ENCODE measurements at places on chromosomes 2 and 18.
A peak's percentile ranks its signal among the peaks of the same experiment; 100 is the strongest.

- no peak for DNase-seq
Observed at GRCh38 chr18:57575542-57575941, 11.0 kb downstream of the FECH start.

DNA sequence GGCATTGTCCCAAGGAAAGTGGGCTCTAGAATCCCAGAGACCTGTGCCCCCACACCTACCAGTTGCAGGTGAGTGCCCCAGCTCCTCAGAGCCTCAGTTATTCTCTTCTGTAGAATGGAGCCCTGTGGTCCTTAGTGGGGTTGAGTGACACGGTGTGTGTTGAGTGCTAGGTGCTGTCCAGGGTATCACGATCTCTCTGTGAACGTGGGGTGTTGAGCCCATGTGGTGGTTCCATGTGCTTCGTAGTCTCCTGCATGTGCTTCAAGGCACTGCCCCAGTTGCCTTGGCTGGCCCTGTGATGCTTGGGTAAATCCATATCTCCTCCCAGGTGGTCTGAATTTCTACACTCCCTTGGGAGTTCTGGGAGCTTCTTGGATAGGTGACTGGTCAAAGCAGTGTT is 54.9 kb downstream of the SH3RF3 start:
- DNase-seq: no peak

- DNase-seq: no peak
Observed at GRCh38 chr2:202361108-202361507, 15.0 kb upstream of the BMPR2 start.

- no peak for DNase-seq
Observed at GRCh38 chr2:100923461-100924060, 78.5 kb upstream of the RPL31 start.

GRCh38 chr2:113930448-113930847 is 40.6 kb downstream of the ACTR3 start:
- DNase-seq: no peak

DNA sequence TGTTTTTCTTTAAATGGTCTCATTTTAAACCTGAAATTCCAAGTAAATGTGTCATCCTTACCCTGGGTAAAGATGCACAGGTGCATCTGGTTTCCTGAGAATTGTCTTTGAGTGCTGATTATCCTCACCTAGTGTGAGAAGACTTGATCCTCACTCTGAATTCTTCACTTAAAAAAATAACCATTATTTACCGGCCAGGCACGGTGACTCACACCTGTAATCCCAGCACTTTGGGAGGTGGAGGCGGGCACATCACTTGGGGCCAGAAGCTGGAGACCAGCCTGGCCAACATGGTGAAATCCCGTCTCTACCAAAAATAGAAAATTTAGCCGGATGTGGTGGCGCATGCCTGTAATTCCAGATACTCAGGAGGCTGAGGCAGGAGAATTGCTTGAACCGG is 9.9 kb upstream of the WNT6 start:
- no peak for DNase-seq

DNA sequence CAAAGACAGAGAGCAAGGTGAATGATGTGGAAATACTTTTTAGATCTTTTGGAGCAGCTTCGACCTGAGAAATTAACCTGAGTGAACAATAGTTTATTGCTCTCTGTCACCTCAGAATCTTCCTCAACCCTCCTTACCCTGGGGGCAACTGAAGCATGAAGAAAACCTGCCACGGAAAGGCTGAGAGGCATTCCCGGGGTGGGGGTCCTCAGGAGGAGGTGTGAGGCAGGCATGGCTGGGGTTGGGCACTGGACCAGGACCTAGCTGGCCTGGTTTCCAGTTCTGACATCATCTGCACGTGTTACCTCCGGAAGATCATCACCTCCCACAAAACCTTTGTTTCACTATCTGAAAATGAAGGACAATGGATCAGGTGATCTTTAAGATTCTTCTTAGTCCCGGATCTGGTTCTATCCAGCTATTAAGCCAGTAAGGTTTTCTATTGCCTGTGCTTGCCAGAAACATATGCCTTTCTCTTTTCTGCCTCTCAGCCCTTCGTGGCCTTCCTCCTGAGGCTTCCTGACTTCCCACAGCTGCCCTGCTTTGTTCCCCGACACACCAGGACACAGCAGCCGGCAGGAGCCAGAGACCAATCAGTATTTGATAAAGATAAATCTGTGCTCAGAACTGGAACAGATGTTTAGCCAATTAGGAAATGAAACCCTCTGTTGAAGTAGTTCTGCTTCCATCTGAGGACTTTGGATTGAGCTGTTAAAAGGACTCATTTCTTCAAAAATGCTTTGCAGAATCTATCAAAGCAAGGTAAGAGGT is 232.5 kb downstream of the TDRD15 start:
- no peak for DNase-seq

GRCh38 chr2:237299906-237300305 is 114.1 kb downstream of the COL6A3 start:
- DNase-seq: peak; percentile 96

GRCh38 chr18:3885209-3885792 is 435.3 kb downstream of the TGIF1 start:
- DNase-seq: no peak

GRCh38 chr2:162989507-162989906 is 150.9 kb upstream of the KCNH7 start:
- no peak for DNase-seq

DNA sequence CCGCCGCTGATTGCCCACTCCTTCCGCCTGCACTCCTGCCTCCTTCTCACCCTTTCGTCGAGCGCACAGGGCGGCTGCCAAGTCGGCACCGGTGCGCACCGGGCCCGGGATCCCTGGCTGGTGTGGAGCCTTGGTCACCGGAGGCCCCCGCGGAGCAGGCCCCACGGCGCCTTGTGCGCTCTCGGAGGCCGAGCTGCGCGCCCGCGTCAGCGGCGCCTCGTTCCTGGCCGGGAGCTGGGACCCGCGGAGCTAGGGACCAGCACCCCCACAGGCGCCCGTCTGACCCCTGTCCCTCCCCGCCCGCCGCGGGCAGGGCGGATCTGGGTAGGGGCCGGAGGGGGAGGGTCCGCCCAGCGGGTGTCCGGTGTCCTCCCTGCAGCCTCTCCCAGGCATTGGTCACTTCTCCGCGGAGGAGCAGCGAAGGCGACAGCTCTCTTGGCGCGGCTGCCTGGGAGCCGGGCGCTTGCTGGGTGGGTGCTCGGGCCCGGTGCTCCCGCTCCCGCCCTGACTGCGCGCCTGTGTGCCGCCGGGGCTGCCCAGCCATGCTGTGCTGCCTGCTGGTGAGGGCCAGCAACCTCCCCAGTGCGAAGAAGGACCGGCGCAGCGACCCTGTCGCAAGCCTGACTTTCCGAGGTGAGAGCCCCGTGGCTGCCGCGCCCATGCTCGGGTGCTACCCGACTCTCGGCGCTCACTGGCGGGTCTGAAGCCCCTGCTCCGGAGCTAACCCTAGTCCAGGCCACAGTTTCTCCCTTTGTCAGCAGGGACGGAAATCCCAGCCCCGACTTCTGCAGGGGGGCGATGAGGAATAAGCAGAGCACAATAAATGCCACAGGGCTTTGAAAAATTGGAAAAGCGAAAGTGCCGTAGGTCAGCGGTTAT is 13.2 kb downstream of the DYSF start:
- DNase-seq: no peak

Data from astrocyte of the cerebellum (primary cell).